CD4-positive, alpha-beta T cell treated with Interferon gamma for 1 hour (primary cell): ENCODE measurements at places on chromosomes 11 and 22.
A peak's percentile ranks its signal among the peaks of the same experiment; 100 is the strongest.

- no peak for DNase-seq
Measured at GRCh38 chr22:23743303-23743705, 7.6 kb downstream of the ZNF70 start.

DNA sequence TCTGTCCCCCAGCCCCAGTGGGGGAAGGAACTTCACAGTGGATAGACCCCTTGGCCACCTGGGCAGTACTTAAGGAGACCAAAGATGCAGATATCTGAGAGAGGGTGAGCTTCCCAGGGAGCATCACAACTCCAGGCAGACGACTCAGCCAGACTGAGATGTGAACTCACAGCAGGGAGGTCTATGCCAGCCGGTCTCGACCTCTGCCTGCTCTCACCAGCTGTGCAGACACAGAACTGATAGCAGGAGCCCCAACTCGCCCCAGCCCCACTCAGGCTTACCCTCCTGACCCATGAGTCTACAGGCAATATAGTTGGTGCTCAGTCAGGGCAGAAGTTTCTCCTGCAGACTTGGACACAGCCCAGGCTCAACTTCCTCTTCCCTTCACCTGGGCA is 29.7 kb upstream of the ACCSL start:
- no peak for DNase-seq

- DNase-seq: no peak
Measured at GRCh38 chr22:18096823-18097222, 13.8 kb upstream of the TUBA8 start.

DNA sequence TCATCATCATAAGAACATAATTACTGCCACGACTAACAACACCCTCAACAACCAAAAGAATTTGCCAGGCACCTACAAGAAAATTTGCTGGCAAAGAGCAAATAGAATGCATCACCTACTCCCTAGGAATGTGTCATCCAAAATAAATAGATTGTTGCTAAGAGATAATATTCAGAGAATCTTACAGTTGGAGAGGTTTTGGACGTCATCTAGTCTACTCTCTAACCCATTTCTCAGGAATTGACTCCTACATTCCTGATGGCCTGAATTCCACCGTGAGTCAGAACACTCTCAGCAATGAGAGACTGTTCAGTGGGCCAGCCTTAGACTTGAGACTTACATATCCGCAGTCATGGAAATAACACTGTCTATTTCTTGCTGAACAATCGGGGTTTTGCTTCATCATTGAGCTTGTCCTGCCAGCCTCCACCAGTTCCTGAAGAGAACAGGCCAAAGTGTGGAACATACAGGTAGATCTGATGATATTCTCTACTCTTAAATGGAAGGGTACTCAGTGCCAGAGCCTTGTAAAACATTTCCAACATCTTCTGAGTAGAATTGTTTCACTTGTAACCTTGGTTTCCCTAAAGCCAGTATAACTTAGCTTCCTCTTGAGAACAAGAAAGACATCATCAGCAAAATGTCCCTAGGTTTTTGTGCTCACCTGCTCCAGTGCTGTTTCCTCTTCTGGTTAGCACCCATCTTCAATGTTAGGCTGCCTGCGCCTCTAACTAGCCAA is 8.3 kb downstream of the KIRREL3 start:
- DNase-seq: no peak

GRCh38 chr11:107988397-107989158 is 20.1 kb upstream of the CUL5 start:
- DNase-seq: peak; percentile 47

DNA sequence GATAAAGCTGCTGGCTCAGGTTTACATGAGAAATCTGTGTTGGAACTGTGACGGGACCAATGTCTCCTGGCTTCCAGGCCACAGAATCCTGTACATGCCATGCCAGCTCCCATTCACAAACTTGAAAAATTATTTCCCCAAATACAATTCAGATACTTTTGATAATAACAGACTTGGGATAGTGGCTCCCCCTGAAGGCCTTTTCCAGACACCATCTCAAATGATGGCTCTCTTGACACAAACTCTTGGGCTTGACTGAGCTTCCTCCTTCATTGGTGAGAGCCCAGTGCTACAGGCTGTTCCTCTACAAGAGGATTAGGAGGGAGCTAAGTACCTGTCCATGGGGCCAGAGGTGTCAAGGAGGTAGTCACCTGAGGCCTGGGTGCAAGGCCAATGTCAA is 104.7 kb upstream of the PAX6 start:
- no peak for DNase-seq

DNA sequence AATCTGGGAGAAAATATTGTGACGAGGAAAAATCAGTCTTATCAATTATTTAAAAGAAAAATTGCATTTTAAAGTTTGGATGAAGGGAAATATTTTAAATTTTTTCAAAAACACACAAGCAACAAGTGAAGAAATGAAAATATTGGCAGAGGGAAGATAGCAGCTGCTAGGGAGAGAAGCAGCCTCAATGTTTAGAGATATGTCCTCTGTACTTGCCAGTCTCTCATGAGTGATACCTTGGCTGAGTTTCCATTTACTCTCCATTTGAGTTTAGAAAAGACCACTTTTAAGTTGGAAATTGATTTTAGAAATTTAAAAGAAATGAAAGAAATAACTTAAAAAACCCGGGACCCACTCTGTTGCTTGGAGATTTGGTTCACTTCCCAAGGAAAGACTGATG is 88.6 kb upstream of the DBX1 start:
- no peak for DNase-seq

GRCh38 chr22:25420925-25421904 is 143.3 kb upstream of the GRK3 start:
- DNase-seq: no peak

GRCh38 chr11:610146-610801 is 5.5 kb downstream of the IRF7 start:
- DNase-seq: no peak

DNA sequence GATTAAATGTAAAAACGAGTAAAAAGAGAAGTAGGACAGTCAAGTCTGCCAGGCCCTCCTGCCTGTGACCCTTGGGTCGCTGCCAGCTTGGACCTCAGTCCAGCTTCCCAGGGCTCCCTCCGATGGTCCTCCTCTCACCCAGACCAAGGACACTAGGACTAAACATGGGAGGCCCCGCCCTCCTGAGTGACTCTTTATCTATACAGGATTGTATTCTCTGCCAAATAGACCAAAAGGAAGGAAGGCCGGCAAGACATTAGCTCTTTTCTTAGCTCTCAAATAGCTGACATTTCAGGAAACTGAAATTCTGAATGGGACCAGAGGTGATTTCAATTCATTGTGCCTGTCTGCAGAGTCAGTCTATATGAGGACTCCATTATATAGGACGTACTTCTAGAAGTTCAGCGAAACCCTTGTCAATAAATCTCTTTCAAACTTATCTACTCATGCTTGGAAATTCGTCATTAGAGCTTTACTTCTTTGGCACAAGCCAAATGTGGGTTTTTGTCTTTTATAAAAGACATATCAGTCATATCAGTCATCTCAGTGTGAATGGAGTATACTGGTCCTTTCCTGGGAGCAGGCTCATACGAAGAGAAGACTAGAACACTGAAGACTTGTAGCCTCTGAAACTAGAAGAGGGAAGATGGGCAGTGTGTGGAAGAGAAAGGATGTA is 28.5 kb downstream of the ADORA2A start:
- no peak for DNase-seq

- DNase-seq: no peak
Measured at GRCh38 chr11:133204158-133204557, 328.1 kb downstream of the OPCML start.

GRCh38 chr22:21714059-21714770 is 21.4 kb downstream of the YPEL1 start:
- no peak for DNase-seq

DNA sequence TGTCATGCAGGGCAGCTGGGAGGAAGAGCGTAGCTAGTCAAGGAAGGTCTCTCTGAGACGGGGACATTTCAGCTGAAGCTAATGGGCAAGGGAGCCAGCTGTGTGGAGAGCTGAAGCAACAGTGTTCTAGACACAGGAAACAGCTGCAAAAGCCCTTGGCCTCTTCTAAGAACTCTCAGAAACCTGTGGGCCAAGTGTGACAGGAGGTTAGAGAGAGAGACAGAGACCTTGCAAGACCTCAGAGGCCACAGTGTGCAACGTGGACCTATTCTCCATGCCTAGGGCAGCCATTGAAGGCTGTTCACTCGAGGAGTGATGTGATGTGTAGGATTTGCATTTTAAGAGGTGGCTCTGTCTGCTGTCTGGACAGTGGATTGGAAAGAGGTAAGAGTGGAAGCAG is 48.7 kb upstream of the TNRC6B start:
- DNase-seq: peak; percentile 8

- no peak for DNase-seq
Measured at GRCh38 chr22:30291058-30291892, 2.0 kb upstream of the CASTOR1 start.

DNA sequence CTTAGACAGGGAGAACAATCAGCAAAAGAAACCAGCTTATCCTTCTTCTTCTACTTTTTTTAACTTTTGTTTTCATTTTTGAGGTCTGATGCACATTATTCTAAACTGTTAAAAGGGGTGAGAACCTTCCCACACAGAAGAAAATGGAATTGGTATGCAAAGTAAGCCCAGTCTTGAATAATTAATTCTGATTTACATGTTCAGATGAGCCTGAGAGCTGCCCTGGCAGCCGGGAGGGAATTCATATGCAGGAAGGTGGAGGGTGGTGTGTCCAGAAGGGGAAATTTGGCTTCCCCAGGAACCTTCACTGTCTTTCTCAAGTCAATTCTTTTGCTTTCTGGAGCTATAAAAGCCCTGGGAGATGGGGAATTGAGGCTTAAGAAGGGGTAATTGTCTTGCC is 181.0 kb downstream of the INSC start:
- DNase-seq: no peak

DNA sequence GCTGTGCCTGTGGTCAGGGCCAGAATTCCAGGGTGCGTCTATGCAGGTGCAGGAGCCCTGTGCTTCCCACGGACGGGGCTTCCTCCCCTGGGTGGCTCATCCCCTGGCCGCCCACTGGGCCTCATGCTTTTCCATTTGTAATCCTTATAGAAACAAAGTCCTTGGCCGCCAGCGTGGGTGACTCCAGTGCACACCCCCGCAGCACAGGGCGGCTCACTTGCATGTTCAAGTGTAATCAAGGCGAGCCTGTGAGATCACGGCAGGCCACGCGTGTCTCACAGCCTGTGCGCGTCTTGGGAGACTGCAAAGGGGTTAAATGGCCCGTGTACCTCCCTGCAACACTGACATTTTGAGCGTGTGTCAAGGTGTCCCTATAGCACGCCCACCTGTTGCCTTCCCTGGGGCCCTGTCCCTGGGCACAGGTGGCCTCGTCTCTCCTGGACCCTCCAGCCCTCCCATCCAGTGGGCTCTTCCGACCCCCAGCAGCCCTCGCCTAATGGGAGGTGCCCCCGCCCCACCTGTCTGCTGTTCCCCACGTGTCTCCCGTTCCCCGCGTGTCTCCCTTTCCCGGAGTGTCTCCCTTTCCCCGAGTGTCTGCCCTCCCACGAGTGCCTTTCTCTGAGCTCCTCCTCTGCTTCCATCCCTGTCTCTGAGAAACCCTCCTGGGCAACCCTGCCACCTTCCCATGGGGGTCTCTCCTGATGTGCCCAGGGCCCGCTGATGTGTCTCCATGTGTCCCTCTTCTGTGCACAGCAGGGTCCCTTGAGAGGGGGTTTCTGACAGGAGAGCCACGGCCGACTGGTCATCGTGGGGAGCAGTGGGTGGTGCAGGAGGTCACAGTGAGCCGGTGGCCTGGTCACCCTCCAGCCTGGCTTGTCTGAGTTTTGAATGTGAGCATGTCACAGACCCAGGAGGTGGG is 1215.3 kb downstream of the BRD1 start:
- no peak for DNase-seq

- DNase-seq: no peak
Measured at GRCh38 chr22:45998638-45999378, 21.8 kb upstream of the WNT7B start.

GRCh38 chr11:120211522-120212258 is 858 bp downstream of the OAF start:
- no peak for DNase-seq

GRCh38 chr11:102878595-102878994 is 3.8 kb upstream of the MMP12 start:
- DNase-seq: no peak

DNA sequence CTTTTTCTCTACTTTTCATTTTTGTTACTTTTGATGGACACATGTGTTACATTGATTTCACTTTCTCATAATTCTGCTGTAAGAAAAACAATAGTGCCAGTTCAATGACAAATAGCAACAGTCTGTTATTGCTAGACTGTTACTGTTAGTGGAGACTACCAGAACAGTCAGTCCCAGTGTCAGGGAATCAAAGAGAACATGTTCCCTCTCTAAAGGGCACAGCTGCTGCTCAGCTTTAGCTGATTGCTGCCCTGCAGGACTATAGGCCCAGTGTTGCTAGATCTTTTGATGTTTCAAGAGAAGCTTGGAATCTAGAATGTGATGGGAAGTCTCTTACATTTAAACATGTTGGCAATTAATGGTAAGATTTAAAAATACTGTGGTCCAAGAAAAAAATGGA is 3.4 kb downstream of the BIRC3 start:
- DNase-seq: no peak

- DNase-seq: no peak
Measured at GRCh38 chr11:126460417-126461095, 105.1 kb downstream of the ST3GAL4 start.

DNA sequence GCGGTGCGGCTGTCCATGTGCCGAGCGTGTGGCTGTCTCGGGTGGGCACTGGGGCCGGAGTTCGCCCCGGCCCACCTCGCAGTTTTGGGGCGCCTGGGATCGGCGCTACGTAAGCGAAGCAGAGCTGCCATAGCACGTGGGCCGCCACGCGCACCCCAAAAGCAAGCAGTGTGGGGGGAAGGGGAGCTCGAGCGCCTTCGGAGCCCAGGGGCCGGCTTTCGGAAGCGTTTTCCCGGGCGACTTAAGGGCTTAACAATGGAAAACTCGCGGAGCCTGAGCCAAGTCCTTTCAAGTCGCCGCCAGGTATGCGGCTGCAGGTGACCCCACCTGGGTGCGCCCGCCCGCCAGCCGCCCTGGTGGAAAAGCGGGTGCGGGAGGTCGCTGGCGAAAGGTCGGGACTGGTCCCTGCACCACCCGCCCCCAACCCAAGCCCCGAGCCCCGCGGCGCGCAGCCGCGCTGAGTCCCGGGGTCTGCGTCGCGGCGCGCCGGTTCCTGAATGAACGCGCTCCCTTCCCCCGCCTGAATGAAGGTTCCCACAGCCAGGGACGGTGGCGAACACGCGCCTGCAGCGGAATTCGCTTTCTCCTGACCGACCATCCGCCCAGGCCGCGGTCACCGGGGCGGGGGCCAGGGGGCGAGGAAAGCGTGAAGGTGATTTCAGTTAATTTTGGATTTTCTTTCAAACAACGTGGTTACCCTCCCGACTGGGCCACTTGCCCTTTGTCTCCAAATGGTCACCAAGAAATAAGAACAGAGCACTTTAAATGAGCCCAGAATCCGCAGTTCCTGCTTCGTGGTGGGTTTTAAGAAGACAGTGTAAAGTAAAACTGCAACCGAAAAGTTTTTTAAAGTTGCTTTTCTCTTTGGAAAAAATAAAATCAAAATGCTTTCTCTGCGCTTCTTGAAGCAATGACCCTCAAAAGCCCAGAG is 2.8 kb upstream of the CCND1 start:
- DNase-seq: no peak
